ENCODE measurements at places on chromosomes 5 and 9.

DNA sequence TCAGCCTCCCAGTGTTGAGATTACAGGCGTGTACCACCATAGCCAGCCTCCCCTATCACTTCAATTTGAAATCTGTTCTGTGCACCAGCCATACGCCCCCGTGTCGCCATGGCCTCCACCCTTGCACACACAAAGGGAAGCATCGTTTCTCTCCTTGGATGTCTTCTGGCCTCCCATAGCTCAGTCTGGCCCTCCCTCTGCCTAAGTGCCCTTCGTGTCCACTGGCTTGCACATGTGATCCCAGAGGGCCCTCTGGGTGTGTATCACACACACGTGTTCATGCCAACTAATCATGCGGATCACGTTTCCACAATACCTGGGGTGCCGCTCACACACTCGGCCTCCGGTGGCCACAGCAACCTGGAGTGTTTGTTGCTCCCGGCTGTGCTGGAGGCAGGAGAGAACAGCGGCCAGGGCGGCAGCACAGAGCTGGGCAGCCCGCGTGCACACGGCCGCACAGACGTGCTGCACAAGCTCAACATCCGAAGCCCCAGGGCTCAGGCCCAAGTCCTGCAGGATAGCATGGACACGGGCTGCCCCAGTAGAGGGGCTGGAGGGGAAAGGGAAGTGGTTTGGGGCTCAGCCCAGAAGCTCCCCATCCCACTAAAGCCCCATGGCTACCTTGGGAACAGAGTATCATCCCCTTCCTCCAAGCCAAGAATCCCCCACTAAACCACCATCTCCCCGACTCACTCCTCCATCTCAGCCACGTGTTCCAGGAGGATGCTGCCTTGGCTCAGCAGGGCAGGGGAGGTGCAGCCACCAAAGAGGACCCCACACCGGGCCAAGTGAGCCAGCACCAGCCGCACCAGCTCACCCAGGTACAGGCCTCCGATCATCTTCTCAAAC, 10.9 kb downstream of the HK3 start:
- DNase-seq: no peak

GRCh38 chr5:165559645-165560044, 2054.2 kb downstream of the MAT2B start:
- no peak for DNase-seq

- no peak for DNase-seq
Observed at GRCh38 chr5:68285075-68285840, 69.7 kb downstream of the PIK3R1 start.

DNA sequence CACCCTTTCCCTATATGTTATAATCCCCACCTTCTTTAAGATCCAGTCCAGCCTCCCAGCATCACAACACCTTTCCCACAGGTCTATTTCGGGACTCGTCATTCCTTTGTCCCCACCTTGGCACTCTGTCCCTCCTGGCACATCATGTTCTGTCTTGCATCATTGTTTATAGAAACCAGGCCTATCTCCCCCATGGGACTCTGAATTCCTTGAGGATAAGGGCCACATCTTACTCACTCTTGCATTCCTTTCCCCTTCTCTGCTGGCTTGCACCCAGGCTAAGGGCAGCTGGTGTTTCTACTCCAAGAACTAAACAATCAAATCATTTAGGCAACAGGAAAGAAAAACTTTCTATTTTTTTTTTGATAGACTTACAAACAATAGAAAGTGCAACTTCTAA, 205.7 kb downstream of the AGTPBP1 start:
- no peak for DNase-seq

GRCh38 chr5:180080486-180081280, 9.1 kb upstream of the RNF130 start:
- DNase-seq: peak; percentile 70

DNA sequence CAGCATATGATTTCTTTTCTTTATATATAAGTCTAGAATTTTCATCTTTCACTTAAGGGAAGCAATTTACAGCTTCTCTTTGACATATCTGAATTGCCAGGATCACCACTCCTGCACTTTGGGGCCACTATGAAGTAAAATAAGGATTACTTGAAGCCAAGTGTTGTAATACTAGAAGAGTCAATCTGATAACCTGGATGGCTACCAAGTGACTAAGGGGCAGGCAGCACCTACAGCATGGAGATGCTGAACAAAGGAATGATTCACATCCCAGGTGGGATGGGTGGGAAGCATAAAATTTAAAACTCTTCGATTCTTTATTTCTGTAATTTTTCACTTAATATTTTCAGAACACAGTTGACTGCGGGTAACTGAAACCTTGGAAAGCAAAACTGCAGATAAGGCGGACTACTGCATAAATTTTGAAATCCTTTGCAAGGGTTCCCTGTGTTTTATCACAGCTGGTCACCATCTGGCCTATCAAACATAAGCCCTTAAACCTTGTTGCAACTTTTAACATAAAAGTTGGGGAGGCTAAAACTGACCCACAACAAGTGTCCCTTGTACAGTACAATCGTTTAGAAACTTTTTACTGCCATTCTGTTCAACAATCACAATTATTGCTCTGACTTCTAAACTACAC, 31.2 kb downstream of the NR3C1 start:
- DNase-seq: no peak

GRCh38 chr9:27053369-27054022, 48.0 kb upstream of the LRRC19 start:
- no peak for DNase-seq

DNA sequence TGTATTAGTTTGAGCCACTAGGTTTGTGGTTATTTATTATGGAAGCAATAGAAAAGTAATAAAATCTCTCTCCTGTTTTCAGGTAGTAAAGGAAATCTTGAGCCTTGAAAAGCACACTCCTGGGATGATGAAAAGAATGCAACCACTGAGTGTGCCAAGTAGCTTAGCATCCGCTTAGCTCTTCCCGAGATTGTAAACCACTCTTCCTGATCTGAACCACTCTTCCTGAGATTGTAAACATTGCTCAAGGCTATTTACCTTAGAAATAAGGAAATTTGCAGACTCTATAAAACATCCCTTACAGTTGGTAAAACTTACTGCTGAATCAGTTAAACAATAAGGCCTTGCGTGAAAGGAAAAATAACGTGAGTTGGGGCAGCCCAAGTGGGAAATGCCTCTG, 17.4 kb upstream of the IL33 start:
- no peak for DNase-seq

DNA sequence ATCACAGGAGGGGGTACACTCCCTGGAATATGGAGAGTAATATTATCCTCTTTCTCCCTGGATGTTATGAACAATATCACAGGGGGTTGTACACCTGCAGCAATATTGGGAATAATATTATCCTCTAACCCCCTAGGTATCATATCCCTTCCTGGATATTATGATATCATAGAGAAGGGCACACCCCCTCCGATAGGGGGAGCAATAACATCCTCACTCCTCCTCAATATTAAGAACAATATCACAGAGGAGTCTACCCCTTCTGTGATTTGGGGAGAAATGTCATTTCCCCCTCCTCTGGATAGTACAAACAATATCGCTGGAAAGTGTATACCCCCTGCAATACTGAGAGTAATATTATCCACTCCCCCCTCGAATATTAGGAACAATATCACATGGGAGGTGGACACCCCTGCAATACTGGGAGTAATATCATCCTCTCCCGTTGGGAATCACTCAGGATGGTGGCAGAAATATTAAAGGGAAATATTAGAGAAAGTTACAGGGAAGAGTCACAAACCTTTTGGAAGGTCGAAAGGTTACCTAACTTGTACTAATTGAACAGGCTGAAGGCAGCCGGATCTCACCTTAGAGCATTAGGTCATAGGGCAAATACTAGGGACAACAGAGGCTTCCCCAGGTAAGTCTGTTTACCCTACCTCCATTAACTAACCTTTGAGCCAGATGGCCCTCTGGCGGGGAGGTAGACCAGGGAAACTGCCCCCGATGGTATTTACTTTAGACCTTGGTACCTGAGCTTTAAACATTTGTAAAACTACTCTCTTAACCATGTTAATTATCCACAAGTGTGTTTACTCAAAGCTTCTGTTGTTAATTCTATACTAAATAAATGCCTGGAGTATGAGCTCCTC, 57.5 kb upstream of the FREM1 start:
- no peak for DNase-seq

DNA sequence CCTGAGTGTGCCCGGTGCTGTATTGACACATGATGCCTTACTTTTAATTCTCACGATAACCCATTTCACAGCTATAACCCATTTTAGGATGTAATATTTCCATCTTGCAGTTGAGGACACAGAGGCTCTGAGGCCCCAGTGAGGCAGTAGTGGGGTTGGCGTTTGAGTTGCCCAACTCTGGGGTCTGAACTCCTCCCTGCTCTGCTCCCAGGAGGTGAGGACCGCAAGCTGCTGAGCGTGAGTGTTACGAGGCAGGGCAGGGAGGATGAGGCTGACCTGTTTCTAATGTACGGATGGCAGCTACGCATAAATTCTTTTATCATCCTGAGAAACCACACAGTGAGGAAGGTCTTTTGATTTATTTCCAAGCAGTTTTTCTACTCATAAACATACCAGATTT, 11.4 kb downstream of the LRRC8A start:
- DNase-seq: no peak

DNA sequence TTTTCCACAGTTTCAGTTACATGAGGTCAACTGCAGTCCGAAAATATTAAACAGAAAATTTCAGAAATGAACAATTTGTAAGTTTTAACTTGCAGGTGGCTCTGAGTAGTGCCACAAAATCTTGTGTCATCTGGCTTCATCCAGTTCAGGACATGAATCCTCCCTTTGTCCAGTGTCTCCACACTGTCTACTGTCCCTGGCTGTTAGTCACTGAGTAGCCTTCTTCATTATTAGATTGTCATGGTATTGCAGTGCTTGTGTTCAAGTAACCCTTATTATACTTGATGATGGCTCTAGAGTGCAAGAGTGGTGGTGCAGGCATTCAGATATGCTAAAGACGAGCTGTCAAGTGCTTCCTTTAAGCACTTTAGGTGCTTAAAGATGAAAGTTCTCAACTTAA, 65.3 kb downstream of the CFAP95 start:
- DNase-seq: no peak

- DNase-seq: no peak
Observed at GRCh38 chr9:121528642-121529041, 29.0 kb upstream of the GGTA1 start.

DNA sequence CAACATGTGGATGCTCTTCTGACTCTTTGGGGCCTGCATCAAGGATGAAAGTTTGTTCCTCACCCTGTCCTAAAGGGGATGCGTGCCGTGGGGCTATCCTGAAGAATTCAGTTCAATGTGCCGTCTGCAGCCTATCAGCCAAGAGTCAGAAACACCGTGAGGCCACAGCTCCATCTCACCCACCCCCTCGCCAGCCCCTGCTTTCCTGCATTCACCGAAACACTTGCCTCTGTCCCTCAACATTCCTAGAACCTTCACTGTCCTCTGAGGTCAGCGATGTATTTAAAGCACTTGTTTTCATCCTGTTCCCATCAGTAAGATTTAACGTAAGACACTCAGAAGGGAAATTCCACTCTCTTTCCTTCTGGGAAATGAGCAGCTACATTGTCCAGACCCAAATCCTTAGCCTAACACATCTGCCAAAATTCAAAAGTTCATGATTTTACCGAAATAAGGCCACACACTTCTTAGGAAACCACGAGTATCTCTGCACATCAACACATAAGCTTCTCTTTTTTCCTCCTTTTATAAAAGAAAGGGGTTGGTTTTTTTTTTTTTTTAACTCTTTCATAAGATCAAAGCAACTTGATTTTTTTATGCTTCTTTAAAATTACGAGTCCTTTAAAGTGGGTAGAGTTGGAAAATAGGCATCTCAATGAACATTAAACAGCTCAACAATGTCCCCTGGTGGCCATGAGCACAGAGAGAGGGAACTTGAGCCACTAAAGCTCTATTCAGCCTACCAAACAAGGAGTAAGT, 100.7 kb downstream of the SUSD1 start:
- peak; percentile 66 for DNase-seq

GRCh38 chr5:4185127-4185526, 589.5 kb downstream of the IRX1 start:
- no peak for DNase-seq

- no peak for DNase-seq
Observed at GRCh38 chr9:131516930-131517329, 14.1 kb downstream of the UCK1 start.

- no peak for DNase-seq
Observed at GRCh38 chr9:133539991-133540697, 5.6 kb downstream of the ADAMTSL2 start.

DNA sequence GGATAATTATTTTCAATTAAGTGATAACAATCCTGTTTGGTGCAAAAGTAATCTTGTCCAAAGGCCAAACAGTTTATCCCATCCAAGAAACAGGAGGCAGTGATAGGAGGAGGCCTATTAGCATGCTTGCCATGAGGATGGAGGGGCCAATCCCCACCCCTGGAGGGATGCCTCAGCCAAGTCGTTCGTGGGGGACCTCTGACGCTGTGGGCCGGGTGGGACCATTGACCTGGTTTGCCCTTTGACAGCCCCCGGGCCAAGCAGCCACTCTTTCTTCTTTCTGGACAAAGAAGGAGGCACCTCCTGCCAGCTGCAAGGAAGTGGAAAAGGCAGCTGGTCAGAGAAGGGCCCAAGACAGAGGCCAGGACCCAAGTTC, 39.5 kb upstream of the GRHPR start:
- no peak for DNase-seq

GRCh38 chr5:62671479-62671878, 92.9 kb downstream of the LRRC70 start:
- no peak for DNase-seq

GRCh38 chr9:104386013-104386412, 118.0 kb upstream of the OR13F1 start:
- no peak for DNase-seq

DNA sequence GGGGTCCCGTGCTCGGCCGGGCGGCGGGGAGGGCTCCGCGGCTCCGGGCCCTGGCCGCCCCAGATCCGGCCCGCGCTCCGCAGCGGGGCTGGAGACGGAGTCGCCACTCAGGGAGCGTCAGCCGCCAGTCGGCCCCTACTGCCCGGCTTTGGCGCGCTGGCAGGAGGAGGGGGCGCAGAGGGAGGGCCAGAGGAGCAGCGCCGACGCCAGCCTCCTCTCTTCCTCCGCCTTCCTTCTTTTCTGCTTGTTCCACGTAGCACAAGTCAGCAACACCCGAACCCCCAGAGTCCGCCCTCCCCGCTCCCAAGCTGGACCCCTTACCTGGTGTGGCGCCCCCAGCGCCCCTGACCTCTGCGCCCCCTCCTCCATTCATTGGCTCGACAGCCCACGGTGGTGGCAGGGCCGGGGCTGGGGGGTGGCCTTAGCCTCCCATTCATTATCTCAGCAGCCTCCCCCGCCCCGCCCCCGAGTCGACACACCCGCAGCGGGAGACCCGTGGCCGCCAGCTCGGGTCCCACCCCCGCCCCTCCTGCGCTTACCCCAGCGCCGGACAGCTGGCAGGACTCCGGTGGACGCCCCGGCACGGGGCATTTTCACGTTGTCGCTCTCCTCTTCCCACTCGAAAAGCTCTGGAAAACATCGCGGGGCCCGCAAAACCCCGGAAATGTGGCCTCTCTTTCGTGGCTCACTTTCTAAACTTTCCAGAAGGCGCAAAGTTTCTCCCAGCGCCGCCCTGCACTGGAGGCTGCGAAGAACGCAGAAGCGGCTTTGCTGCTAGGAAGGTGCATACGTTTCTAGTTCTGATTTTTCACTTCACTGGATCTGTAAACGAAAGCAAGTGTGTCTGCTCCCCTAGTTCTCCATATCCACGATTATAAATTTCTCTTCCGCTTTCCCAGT, at the start of gene LPAR1:
Gene LPAR1 (minus strand): TSS at position 140 of the 900 bp plus-strand sequence. CDS start 66,353 bp downstream, outside the sequence.
- no peak for DNase-seq

- DNase-seq: no peak
Observed at GRCh38 chr5:143923634-143924266, 111.8 kb downstream of the HMHB1 start.

Data from activated T-cell treated with anti-CD3 and anti-CD28 coated beads, Interleukin-2, amount 50 U/mL, for 24 hours (primary cell).